ENCODE measurements at places on chromosomes 5 and 9.

DNA sequence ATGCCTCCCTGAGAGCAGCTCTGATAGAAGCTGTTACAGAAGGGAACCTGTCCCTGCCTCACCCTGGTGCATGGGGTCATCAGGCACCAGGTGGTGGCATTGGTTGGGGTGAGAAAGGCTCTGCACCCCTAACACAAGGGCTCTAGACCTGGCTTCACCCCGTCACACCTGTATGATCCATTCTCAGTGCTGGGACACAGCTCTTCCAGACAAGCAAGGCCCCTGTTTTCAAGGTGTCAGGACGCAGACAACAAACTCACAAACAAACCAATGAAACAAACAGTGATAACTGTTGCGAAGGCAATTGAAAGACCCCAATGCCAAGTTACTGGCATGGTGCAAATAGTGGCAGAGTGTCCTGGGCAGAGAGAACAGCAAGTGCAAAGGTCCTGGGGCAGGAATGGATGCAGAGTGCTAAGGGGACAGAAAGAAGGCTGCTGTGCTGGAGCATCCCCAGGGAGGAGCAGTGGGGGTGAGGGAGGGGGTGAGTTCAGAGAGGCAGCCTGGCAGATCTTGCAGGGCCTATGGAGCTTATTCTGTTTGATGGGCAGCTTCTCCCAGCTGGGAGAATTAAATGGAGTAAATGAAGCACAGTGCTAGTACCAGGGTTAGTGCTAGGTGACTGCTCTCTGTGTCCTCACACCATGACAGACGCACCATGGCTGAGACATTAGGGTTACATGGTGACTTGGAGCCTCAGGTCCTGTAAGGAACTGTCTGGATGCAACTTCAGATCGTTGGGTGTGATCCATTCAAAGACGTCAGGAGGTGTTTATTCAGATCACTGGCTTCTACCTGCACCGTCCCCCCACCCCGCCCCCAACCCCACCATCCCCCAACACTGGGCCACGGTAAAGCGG lies 67.9 kb upstream of the UNC5A start:
- peak; percentile 28 for DNase-seq

- DNase-seq: no peak
Measured at GRCh38 chr5:177473443-177474001, at the start of gene DBN1. Gene DBN1 (minus strand): TSS chr5:177473634. CDS start chr5:177473521, 113 bp downstream.

DNA sequence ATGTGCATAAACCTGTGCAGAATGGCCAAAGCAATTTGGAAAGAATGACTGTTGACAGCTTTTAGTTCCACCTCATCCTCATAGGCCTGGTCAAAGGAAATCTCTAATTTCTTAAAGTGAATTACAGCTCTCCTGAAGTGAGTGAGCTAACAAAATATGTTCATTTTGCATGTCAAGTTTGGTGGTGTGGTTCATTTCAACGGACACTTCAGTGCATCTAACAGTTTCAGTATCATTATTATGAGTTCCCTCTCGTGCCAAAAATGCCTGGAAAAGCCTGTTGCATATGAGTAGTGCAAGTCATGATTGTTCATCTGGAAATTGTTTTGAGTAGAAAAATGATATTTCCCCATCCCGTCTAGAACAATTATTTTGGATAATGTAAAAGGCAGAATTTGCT lies 53.2 kb upstream of the HMHB1 start:
- DNase-seq: no peak

- DNase-seq: no peak
Measured at GRCh38 chr5:129724222-129724621, 23.7 kb upstream of the MINAR2 start.

GRCh38 chr5:3354606-3355005 lies 241.0 kb upstream of the IRX1 start:
- peak; percentile 21 for DNase-seq

DNA sequence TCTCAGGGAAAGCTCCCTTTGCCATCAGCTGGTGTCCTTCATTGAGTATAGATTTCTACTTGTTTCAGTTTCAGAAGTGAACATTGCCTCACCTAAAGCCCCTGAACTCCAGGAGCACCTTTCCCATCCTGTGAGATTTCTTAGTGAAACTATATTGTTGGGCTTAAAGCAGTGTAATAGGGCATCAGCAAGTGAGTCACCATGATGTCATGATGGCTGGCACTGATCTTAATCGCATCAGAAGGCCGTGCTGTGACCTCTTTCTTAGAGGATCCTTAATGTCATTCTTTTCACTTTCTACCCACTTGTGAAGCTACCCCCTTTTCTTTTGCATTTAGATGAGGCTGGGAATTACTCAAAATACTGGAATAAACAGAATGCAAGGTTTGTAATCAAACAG lies 401.3 kb downstream of the MTRR start:
- DNase-seq: no peak

DNA sequence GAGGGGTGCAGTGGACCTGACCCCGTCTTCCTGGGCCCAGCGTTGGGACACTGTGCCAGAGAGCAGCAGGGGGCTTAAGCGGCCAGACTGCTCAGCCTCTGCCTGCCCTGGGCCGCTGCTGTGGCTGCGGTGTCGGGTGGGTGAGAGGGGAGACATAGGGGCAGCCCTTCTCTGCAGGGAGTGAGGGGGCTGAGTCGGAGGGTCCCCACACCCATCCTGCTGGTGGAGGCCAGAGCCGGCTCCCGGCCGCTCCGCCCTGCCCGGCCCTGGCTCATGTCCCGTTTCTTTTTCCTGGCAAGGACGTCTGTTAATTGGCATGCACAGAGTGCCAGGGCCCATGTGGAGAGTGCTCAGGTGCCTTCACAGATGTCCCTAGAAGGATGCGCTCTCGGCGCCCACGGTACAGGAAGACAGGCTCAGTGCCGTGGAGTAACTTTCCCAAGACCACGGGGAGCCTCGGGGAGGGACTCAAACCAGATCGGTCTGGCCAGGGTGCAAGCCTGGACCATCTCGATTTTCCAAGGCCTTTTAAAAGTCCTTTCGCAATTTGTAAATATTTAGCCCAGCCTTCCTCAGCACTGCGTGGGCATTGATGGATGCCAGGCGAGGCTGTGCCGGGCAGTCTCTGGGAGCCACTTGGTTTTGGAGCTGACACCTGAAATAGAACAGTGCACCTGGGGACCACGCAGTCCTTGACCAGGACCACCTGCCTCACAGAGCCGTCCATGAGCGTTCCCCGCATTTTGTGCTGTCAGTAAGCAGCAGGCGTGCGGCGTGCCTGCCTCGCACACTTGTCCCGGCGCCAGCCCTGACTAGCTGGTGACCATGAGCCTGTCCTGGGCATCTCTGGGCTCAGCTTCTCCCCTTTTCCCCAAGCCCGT lies 60.9 kb downstream of the RXRA start:
- DNase-seq: no peak

DNA sequence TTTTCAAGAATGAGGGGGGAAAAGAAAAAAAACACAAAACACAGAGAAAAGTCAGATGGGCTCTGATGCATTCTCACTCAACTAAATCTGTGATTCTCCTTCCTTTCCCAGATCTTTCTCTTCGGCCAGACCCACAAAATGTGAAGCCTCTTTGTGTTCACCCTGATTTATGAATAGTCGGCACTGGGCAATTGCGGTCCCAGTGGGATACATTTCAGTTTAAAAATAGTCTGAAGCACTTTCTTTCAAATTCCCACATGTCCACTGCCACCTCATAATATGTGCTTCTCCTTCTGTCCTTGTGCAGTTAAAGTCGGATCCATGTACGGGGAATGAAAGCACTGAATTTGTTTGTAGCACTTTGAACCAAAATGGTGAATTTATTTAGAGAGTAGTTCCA lies 995.4 kb upstream of the WWC1 start:
- DNase-seq: no peak

DNA sequence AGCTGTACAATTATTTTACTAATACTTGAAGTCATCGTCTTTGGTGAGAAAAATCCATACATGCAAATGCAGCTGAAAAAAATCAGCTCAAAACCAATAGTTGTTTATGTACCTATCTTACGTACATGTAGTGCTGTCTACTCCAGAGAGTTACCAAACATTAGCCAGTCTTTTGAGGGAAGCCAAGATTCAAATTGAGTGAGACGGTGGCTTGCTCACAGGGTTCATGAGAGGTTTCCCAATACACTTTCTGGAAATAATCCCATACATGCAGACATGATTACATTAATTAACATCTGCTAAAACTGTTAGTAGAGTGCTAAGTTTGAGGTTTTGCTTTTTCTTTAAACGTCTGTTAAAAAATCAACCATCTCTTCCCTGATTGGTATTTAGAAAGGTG lies 2.3 kb downstream of the C9orf72 start:
- no peak for DNase-seq

GRCh38 chr5:113344973-113345940 lies 89.5 kb downstream of the TSSK1B start:
- DNase-seq: no peak

GRCh38 chr5:148020257-148020988 lies 43.4 kb upstream of the SPINK5 start:
- DNase-seq: no peak

GRCh38 chr5:127609957-127610356 lies 38.9 kb upstream of the CTXN3 start:
- no peak for DNase-seq

GRCh38 chr5:50702615-50703366 lies 36.4 kb downstream of the PARP8 start:
- no peak for DNase-seq

- DNase-seq: no peak
Measured at GRCh38 chr5:110651507-110651906, 75.0 kb downstream of the TMEM232 start.

- no peak for DNase-seq
Measured at GRCh38 chr5:87010736-87011135, 256.9 kb upstream of the RASA1 start.

GRCh38 chr9:76405868-76406267 lies 11.6 kb upstream of the RFK start:
- DNase-seq: no peak

- DNase-seq: peak; percentile 25
Measured at GRCh38 chr9:124784509-124784908, 7.6 kb downstream of the OLFML2A start.

DNA sequence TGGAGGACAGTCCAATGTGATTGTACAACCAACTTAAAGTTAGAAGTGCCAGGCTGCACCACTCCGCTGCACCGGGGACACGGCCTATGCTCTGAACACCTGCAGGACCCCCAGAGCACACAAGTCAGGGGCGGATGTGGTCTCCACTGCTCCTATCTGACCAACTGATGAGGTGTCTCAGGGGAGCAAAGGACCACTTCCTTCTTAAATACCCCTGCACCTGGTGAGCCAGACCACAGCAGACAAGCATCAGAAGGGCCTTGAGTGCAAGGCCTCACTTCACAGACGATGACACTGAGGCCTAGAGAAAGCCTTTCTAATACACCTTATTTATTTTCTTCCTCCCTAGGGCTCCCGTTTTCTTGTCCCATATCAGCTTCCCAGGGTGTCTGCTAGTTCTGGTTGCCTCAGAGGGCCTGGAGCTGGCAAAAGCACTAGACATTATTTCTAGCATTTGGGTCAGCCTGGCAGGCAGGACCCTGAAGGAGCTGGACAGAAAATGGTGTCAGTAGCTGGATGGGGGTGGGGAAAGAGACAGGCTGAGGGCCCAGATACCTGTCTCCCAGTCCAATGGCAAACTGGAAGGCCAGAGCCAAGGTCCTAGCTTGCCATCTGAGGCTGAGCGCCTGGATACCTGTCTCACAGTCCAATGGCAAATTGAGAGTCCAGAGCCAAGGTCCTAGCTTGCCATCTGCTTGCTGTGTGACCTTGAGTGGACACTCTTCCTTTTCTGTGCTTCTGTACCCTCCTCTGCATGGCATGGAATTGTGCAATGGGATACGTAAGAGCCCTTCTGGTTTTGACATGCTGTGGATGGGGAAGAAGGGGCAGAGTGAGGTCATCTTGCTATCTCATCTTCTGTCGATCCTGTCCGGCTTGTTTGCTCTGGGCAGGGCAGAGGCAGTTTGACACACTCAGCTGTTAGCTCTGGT lies 9.0 kb downstream of the CCDC69 start:
- DNase-seq: peak; percentile 77

- no peak for DNase-seq
Measured at GRCh38 chr5:77003246-77003645, 27.0 kb upstream of the AGGF1 start.

DNA sequence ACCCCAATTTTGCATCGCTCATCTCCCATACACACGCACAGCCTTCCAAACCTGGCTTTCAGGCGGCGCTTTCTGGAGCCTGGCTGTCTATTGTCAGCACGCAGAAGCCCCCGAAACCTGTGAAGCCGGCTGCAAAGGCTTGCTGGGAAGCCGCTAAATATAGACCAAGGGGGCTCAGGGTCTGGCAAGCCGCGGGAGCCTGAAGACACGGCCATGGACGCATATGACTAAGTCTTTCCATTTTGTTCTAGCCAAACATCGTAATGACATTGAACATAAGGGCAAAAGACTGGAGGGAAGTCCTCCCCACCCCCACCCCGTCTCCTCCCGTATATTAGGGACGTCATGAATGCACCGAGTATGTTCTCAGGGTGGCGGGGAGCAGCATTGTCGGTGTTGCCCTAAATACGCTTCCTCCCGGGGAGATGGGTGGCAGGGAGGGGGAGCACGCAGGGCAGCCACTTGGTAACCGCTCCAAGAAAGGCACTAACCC lies 1.1 kb downstream of the CTNND2 start:
- no peak for DNase-seq

DNA sequence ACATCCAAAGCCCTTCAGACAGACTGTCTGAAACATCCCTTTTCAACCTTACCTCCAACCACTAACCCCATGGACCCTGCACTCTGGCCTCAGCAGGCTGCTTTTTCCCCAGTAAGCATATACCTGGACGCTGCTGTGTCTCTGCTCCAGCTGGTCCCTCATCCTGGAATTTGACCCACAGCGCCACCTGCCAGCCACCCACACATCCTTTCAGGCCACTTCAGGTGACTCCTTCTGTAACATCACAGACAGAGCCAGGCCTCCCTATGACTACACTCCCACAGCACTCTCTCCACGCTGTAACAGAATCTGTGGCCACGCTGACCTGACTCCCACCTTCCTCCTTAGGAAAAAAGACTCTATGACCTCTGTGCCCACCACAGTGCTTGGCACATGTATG lies 3.4 kb downstream of the MGAT1 start:
- no peak for DNase-seq

DNA sequence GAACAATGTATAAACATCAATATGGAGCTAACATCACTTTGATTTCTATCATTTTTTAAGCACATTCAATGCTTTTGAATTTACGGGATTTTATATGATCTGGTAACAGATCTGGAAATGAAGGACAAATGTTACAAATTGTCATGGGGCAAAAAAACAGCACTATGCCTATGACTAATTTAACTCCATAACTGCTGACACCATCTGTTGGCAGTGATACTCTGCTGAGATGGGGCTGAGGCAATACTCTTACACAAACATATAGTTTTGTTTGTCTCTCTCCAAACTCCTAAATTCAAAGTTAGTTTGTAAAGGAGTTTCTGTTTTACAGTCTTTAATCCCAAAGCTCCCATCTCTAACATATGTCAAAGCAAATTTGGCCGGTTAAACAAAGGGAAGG lies 132.5 kb upstream of the FER start:
- no peak for DNase-seq

- no peak for DNase-seq
Measured at GRCh38 chr9:123925819-123926218, 4.1 kb downstream of the DENND1A start.
